ENCODE measurements at places on chromosomes 4 and X.

- no peak for DNase-seq
Measured at GRCh38 chr4:40206426-40206825, 9.6 kb downstream of the RHOH start.

DNA sequence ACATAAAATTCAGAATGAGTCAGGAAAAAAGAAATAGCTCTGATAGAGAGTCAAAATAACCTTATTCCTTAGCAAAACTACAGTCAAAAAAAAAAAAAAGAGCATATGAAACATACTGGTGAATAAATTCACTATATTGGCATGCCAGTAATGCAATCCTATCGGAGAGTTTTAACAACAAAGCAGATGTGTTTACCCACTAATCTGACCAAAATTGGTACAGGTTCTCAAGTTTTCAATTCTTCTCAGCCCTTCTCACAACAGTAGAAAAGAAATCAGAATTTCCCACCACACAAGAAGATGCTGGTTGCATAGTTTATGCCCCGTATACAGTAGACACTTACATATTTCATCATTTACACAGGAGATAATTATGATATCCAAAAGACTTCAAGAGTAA is 59.4 kb downstream of the LCORL start:
- no peak for DNase-seq

GRCh38 chrX:29348288-29348687 is 761.0 kb downstream of the IL1RAPL1 start:
- no peak for DNase-seq

- peak; percentile 13 for DNase-seq
Measured at GRCh38 chr4:184851200-184851541, 25.4 kb upstream of the ACSL1 start.

DNA sequence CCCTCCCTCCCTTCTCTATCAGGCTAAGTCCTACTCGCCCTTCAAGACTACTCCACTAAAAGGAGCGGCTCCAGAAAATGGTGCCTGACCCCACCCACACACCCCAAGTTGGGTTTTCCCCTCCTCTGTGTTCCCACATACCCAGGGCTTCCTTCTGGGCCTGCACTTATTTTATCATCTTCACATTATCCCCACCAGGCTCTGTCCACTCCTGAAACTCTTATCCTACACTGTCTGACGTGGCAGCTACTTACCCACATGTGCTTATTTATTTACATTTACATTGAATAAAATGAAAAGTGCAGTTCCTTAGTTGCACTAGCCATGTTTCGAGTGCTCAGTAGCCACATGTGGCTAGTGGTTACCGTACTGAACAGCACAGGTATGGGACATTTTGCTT is 5.1 kb upstream of the KDM5C start:
- DNase-seq: no peak

- DNase-seq: no peak
Measured at GRCh38 chr4:74081035-74081434, 18.0 kb downstream of the CXCL2 start.

All from ELR (cell line).